NCI-H1417 treated with DMSO at 0.1 percent for 48 hours (cell line): ENCODE measurements at places on chromosomes 7 and 10.

DNA sequence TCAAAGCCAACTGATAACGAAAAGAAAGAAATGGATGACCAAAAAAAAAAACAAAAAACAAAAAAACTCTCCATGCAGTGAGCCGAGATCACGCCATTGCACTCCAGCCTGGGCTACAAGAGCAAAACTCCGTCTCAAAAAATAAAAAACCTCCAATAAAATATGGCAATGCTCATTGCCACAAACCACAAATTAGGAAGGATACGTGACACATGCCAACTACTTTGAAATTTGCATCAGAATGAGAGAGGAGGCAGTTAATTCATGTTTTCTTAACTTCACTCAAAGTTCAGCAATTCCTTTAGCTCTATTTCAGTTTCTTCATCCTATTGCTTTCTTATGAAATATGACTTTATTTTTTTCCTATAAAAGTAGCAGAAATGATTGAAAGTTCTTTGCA is 398.1 kb upstream of the C7orf33 start:
- no peak for DNase-seq

DNA sequence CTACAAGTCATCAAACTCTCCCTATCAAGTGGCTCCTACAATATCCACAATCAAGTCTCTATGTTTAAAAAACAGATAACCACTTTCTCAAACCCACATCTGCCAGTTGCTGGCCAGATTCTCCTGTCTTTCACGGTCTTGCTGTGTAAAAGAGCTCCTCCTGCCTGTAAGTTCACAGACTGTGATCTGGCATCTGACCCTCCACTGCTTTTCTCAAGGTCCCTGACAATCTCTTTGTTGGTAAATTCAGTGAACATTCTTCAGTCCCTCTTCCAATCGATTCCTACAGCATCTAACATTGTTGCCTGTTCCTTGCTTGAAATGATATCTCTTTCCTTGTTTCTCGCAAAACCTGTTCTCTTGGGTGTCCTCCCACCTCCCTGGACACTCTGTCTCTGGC is 18.5 kb upstream of the LMOD2 start:
- DNase-seq = no peak

DNA sequence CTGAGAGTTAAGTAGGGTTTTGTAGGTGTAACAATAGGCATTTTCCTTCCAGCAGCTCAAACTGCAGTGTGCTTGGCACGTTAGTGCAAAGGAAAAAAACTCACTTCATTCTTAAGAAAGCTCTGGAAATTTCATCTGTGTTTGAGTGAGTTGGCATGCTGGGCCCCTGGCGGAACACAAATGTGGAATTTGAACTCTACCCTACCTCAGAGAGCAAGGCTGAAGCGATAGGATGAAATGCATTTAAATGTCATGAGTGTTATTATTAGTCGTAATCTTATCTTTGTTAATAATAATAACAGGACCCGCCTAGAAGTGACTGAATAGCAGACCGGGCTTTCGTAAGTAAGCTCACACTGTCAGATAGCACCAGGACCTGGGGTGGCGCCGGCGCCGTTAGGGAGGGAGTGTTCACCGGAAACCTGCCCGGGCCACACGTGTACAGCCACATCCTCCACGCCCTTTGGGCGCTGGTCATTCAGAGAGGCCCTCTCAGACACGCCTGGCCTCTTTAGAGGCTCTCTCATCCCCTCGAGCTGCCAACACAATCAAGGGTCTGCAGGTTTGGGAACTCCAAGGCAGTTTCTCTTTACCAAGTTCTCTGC is 63.5 kb downstream of the GRK5 start:
- DNase-seq = no peak

DNA sequence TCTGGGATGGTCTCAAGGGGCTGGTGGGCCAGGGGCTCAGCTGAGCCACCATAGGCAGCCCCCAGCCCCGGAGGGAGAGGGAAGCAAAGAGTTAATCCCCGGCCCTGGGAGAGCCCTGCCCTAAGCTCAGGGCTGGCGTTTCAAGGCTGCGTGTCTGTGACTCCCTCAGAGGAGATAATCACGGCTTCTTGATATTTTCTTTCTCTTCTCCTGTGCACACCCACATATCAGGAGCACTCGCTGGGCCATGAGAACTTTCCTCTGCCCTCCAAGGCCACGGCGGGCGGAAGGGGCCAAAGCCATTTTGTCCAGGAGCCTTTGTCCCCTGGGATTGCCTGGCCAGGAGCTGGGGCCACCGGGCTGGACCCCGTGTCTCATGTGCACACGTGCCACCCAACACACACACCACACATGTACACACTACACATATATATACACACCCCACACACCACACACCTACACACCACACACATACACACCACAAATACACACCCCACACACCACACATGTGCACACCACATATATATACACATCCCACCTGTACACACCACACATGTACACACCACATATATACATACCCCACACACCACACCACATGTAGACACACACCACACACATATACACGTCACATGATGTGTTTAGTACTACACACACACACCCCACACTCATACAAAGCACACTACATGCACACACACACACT is 16.9 kb downstream of the VENTX start:
- no peak for DNase-seq

DNA sequence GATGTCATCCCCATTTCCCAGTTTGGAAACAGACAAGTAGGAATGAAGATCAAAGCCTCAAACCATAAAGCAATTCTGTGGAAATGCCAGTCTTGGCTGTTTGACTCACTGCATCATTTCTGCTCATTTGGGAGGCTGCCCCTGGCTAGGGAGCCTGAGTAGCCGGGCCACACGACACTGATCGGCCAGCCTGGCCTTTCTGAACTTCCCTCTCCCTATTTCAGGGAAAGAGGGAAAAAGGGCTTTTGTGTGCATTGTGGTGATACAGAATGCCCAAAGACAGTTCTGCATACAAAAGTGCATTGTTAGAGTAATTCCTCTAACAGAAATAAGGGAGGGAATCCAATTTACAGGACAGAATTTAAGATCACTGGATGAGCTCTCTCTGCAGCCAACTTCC is 41.7 kb upstream of the OPALIN start:
- DNase-seq = no peak

GRCh38 chr7:80611779-80612178 is 26.7 kb upstream of the CD36 start:
- no peak for DNase-seq

DNA sequence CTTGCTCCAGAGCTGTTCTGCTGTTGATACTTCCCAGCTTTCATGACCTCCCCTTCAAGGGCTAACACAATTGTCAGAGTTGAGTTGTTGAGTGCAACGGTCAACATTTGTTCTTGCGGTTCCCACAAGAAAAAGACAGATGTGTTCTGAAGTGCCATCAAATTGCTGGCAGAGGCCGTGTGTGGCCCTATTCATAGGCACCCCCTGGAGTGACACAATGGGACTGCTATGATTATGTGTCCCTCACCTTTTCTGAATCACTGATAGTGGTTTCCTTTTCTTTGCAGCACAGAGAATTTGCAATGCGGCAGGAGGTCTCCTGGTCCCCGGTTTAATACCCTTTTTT is 5.8 kb upstream of the IGFBP1 start:
- DNase-seq = no peak

GRCh38 chr10:49768731-49769130 is 6.6 kb upstream of the OGDHL start:
- no peak for DNase-seq
